SW480 (cell line): ENCODE measurements at places on chromosomes 5 and 9.

- no peak for DNase-seq
Measured at GRCh38 chr5:131019111-131019510, 145.9 kb downstream of the HINT1 start.

DNA sequence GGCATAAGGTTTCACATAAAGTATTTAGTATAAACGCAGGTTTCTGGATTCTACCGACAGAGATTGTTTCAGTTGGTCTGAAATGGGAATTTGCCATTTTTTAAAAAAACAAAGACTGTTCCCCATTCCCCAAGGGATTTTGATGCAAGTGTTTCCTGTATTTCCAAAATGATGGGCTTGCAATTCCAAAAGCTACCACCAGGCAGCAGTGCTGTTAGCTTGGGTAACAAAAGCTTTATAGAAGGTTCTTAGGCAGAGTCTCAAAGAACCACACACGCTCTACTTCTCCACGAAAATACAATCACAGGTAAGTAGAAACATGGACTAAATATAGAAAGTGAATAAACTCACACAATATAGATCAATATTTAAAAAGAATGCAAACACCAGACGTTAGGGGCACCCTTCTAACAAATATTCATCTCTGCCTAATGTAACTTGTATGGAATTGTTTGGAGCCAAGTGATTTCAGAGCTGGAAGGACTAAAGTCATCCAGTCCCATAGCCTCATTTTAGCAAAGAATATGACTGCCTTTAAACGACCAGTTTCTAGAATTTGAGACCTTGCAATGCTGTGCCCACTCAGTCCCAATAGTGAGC lies 154.3 kb downstream of the SPOCK1 start:
- DNase-seq: peak; percentile 24

DNA sequence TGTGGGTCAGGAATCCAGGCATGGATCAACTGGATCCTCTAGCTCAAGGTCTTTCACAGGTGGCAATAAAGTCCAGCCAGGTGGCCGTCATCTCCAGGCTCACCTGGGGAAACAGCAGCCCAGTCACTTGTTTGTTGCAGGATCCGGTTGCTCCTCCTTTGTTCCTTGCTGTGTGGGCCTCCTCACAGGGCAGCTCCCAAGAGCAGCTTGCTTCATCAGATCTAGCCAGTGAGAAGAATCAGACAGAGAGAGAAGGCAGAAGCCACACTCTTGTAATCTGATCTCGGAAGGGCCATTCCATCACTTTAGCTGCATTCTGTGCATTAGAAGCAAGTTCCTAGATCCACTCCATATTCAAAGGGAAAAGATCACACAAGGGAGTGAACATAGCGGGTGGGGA lies 3.2 kb upstream of the HSD17B3 start:
- no peak for DNase-seq

GRCh38 chr5:127307868-127308267 lies 17.3 kb downstream of the MEGF10 start:
- DNase-seq: no peak

GRCh38 chr9:91047529-91047928 lies 245.9 kb downstream of the SYK start:
- DNase-seq: no peak
